Small intestine (tissue), 16 donors: ENCODE measurements at places on chromosomes 16 and 17. TPM values are rescaled to one million over a fixed set of nuclear protein-coding genes. Genes with fewer than 3 reads are reported as not detected.
A peak's percentile ranks its signal among the peaks of the same experiment; 100 is the strongest.

GRCh38 chr16:85578599-85578948 is 34.5 kb upstream of the GSE1 start:
- no peak overlapping the region for H3K4me3 ChIP-seq
- H3K27ac ChIP-seq = no peak overlapping the region
- no peaks in the 10 kb centered on the region for H3K36me3 ChIP-seq
- H3K27me3 ChIP-seq = no peaks in the 10 kb centered on the region
- DNase-seq = no peak

GRCh38 chr17:75869282-75870141 is 8.9 kb downstream of the TRIM47 start:
- no peaks in the 10 kb centered on the region for H3K27me3 ChIP-seq
- DNase-seq = peak; percentile 87
- peak overlapping the region; percentile 39 for H3K27ac ChIP-seq

GRCh38 chr16:67163164-67163998 is 1.2 kb upstream of the HSF4 start:
- no peak overlapping the region for H3K27ac ChIP-seq
- no peak for DNase-seq
- H3K4me1 ChIP-seq = peaks cover 24% of the 10 kb centered on the region
- H3K36me3 ChIP-seq = no peaks in the 10 kb centered on the region
- peak overlapping the region; percentile 23 for H3K4me3 ChIP-seq

DNA sequence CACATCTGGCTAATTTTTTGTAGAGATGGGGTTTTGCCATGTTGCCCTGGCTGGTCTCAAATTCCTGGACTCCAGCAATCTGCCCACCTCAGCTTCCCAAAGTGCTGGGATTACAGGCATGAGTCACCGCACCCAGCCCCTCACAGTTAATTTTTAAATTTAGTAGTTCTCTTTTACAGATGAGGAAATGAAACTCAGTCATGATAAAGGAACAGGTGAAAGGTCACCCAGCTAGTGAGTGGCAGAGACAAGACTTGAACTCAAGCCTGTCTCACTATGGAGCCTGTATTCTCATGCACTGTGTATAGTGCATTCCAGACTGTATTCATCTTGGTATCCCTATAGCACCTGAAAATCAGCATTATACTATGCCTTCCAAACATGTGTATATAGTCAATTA is 77.1 kb upstream of the WSB1 start:
- no peak overlapping the region for H3K27ac ChIP-seq
- H3K4me1 ChIP-seq = no peaks in the 10 kb centered on the region
- H3K4me3 ChIP-seq = no peak overlapping the region
- no peak for DNase-seq
- H3K27me3 ChIP-seq = no peaks in the 10 kb centered on the region
- no peaks in the 10 kb centered on the region for H3K36me3 ChIP-seq

DNA sequence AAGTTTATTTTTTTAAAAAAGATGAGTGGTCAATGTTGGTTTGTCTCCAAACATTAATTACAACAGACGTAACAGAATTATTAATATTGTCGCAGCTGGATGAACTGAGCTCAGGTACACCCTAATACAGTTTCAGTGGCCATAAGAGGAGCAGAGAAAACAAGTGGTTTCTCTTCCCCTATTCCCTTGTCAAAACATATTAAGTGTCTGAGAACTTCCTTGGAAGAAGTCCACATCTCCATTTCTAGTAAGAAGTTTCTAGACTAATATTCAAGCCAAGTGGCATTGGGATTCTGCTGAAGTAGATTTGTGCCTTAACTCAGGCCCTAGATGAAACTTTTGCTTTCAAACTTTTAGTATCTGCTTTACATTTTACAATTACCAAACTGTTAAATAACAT is 47.7 kb downstream of the GNA13 start:
- H3K27ac ChIP-seq = no peak overlapping the region
- no peaks in the 10 kb centered on the region for H3K4me1 ChIP-seq
- no peaks in the 10 kb centered on the region for H3K36me3 ChIP-seq
- no peaks in the 10 kb centered on the region for H3K27me3 ChIP-seq
- DNase-seq = no peak

DNA sequence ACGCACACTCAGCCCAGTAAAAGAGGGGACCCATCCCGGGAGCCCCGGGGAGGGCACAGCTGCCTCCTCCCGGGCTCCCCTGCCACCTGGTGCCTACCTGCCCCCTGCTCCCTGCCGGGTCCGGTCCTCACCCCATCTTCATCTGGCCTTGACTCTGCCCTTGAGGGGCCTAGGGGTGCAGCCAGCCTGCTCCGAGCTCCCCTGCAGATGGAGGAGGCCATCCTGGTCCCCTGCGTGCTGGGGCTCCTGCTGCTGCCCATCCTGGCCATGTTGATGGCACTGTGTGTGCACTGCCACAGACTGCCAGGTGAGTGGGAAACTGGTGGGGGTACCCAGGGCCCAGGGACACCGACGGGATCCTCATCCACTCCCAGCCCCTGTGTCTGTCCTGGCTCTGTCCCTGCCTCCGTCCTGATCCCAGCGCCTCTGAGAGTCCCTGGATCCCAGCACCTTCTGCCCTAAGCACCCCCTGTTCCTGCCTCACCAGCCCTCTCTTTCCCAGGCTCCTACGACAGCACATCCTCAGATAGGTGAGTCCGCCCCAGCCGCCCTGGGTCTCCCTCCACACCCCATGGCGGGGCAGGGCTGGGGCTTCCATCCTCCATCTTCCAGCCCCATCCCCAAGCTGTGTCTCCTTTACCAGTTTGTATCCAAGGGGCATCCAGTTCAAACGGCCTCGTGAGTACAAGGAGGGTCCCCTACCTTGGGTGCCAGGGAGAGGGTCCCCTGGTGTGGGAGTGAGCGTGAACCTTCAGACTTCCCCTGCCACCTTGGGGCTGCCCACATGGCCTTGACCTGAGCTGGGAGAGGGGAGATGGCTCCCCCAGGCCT is 574 bp downstream of the LAT start:
- DNase-seq = no peak
- H3K4me3 ChIP-seq = peak overlapping the region; percentile 48
- H3K27me3 ChIP-seq = no peaks in the 10 kb centered on the region
- no peaks in the 10 kb centered on the region for H3K4me1 ChIP-seq
- peaks cover 85% of the 10 kb centered on the region for H3K36me3 ChIP-seq

- no peaks in the 10 kb centered on the region for H3K36me3 ChIP-seq
- no peak overlapping the region for H3K4me3 ChIP-seq
- no peak overlapping the region for H3K27ac ChIP-seq
Observed at GRCh38 chr17:10041916-10042588, 137.0 kb upstream of the RCVRN start.

GRCh38 chr16:52350031-52350642 is 196.8 kb downstream of the TOX3 start:
- H3K4me1 ChIP-seq = no peaks in the 10 kb centered on the region
- H3K27me3 ChIP-seq = no peaks in the 10 kb centered on the region
- H3K4me3 ChIP-seq = no peak overlapping the region

DNA sequence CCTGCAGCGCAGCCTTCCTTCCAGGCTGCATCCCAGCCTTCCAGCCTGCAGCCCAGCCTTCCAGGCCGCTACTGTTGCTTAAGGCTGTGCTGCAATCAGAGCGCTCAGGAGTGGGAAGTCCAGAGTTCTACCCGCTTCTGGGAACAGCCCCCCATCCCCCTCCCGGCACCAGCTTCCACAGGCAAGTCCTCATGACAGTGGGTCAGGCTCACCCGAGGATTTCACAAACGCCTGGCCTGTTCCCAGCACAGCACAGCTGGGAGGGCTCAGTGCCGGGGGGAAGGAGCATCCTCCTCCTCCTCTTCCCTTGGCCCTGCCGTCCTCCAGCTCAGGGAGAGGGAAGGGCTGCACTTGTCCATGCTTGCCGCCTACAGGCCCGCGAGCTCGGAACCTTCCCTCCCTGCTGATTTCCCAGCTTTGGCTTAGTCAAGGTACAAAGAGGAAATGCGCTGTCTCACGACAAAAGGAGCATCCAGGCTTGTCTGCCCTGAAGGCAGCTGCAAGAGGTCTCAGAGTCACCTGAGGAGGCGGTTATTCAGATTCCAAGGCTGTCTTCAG is 8.3 kb downstream of the SOCS3 start:
- no peak overlapping the region for H3K27ac ChIP-seq
- H3K4me3 ChIP-seq = no peak overlapping the region
- H3K36me3 ChIP-seq = no peaks in the 10 kb centered on the region
- peaks cover 24% of the 10 kb centered on the region for H3K27me3 ChIP-seq

- H3K4me1 ChIP-seq = no peaks in the 10 kb centered on the region
- peak overlapping the region; percentile 50 for H3K4me3 ChIP-seq
- no peaks in the 10 kb centered on the region for H3K36me3 ChIP-seq
- H3K27ac ChIP-seq = peak overlapping the region; percentile 90
- no peaks in the 10 kb centered on the region for H3K27me3 ChIP-seq
Observed at GRCh38 chr17:58414596-58414997, 2.7 kb downstream of the RNF43 start.

GRCh38 chr17:78694805-78695531 is 87.1 kb downstream of the CYTH1 start:
- no peaks in the 10 kb centered on the region for H3K4me1 ChIP-seq
- H3K27ac ChIP-seq = no peak overlapping the region
- H3K27me3 ChIP-seq = no peaks in the 10 kb centered on the region
- DNase-seq = no peak
- H3K4me3 ChIP-seq = no peak overlapping the region
- H3K36me3 ChIP-seq = peaks cover 44% of the 10 kb centered on the region

- H3K36me3 ChIP-seq = peaks cover 20% of the 10 kb centered on the region
- DNase-seq = no peak
- H3K4me3 ChIP-seq = no peak overlapping the region
- H3K27ac ChIP-seq = no peak overlapping the region
Observed at GRCh38 chr17:7001318-7001961, 5.6 kb downstream of the ALOX12 start.

- H3K4me3 ChIP-seq = no peak overlapping the region
- H3K27me3 ChIP-seq = no peaks in the 10 kb centered on the region
- peak overlapping the region; percentile 11 for H3K27ac ChIP-seq
- no peaks in the 10 kb centered on the region for H3K4me1 ChIP-seq
- no peaks in the 10 kb centered on the region for H3K36me3 ChIP-seq
- DNase-seq = peak; percentile 52
Observed at GRCh38 chr16:85197611-85198566, 85.6 kb upstream of the CIBAR2 start.

DNA sequence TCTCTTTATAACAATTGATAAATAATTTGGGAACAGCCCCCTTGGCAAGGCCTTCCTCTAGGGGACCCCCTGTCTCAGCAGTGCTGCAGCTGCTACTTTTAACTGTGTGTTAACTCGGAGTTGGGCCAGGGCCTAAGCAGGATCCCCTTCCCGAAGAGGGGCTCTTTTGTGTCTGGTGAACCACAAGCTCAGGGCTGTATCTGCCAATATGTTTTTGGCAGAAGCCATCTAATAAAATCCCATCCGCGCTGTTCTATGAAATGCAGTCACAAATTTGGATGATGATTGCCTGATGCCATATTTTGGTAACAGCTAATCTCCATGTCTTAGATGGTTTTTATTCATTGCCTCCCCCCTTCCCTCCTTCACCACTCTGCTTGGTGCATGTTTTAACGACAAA is 267.7 kb downstream of the FTO start:
- no peaks in the 10 kb centered on the region for H3K36me3 ChIP-seq
- H3K27me3 ChIP-seq = no peaks in the 10 kb centered on the region
- H3K4me3 ChIP-seq = no peak overlapping the region
- H3K27ac ChIP-seq = no peak overlapping the region
- no peak for DNase-seq

DNA sequence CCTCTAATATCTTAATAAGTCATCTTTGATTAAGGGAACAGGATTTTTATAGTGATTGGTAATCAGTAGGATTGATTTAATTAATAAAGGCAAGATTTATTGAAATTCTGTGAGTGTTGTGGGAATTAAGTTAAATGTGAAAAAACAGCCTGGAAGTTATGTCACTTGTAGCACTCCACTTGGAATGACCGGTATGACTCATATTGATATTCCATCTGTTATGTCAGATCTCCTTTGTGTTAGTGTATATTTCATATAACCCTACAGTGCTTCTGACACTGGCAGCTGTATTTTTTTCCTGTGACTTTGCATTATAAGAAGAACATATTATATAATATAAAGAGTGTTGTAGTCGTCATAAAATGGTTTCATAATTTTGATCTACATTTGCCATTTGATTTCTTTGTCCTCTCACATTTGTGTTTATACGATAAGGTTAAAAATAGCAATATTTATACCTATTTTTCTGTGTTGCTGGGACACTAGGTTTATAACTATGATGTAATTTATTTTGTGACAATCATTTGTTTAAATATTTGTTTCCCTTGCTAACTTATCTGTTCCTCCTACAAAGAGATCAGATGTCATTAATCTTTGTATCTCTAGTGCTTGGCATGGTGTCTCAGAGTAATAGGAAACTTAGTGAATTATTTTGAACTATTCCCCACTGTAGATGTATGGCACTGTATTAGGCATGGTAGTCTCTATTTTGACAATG is 249.0 kb downstream of the BCAS3 start:
- no peaks in the 10 kb centered on the region for H3K36me3 ChIP-seq
- no peak overlapping the region for H3K4me3 ChIP-seq
- DNase-seq = peak; percentile 3
- no peaks in the 10 kb centered on the region for H3K4me1 ChIP-seq
- no peaks in the 10 kb centered on the region for H3K27me3 ChIP-seq

DNA sequence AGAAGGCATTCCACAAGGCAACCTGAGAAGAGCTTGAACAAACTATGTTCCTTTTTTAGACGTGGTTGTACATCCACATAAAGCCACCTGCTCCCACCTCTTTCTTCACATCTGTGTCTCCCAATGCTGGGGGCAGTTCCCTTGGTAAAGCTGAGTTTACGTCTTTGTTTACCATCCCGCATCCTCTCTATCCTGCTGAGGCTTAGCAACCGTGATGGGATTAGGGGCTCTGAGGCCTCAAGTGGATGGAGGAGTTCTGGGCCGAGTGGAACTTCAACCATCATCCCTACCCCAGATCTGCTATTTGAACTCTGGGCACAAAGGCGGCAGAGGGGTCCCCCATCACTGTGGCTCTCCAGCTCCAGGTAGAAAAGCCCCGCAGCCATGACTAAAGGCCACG is 94.2 kb upstream of the CREBBP start:
- H3K4me1 ChIP-seq = no peaks in the 10 kb centered on the region
- peaks cover 2% of the 10 kb centered on the region for H3K36me3 ChIP-seq
- DNase-seq = no peak
- H3K27ac ChIP-seq = no peak overlapping the region
- H3K4me3 ChIP-seq = no peak overlapping the region

- DNase-seq = no peak
- no peak overlapping the region for H3K4me3 ChIP-seq
- no peaks in the 10 kb centered on the region for H3K4me1 ChIP-seq
- no peak overlapping the region for H3K27ac ChIP-seq
- no peaks in the 10 kb centered on the region for H3K36me3 ChIP-seq
- H3K27me3 ChIP-seq = no peaks in the 10 kb centered on the region
Observed at GRCh38 chr17:59496178-59496577, 69.2 kb upstream of the DHX40 start.

- peak; percentile 99 for DNase-seq
- H3K4me3 ChIP-seq = no peak overlapping the region
- no peaks in the 10 kb centered on the region for H3K36me3 ChIP-seq
- peak overlapping the region; percentile 92 for H3K27ac ChIP-seq
- no peaks in the 10 kb centered on the region for H3K4me1 ChIP-seq
Observed at GRCh38 chr16:15576960-15577958, 65.7 kb downstream of the MARF1 start.

PYCARD gene
- 247 TPM for polyA plus RNA-seq

PMFBP1 gene
- 5.2 TPM for polyA plus RNA-seq

TTLL6 gene
- polyA plus RNA-seq = 4.2 TPM

POLR2A gene
- polyA plus RNA-seq = 10.0 TPM

RNF167 gene
- polyA plus RNA-seq = 126 TPM

TNFRSF13B gene
- polyA plus RNA-seq = 2.0 TPM
